ENCODE measurements at places on chromosomes 3 and 15. TPM values are rescaled to one million over a fixed set of nuclear protein-coding genes. Genes with fewer than 3 reads are reported as not detected.

Gene HTR3E
- not detected for total RNA-seq

Gene PDHB
- total RNA-seq, result 89.8 TPM

Gene PYDC2
- total RNA-seq, result not detected

Gene PCOLCE2
- 124 TPM for total RNA-seq

Gene IL17RD
- 4.2 TPM for total RNA-seq

Gene CCK
- not detected for total RNA-seq

Gene KIF7
- total RNA-seq, result 21.9 TPM

Gene APEH
- 70.7 TPM for total RNA-seq

Gene SKOR1
- total RNA-seq, result 0.11 TPM

Gene UPK1B
- 0.43 TPM for total RNA-seq

Gene PEX5L
- 0.13 TPM for total RNA-seq

Gene CLDN11
- total RNA-seq, result 39.6 TPM

Gene TRIM71
- total RNA-seq, result not detected

Gene TMEM207
- total RNA-seq, result not detected

Gene IQCH
- total RNA-seq, result 4.2 TPM

Gene CNTN4
- total RNA-seq, result not detected

Gene NMD3
- total RNA-seq, result 129 TPM

Gene FSIP1
- 6.2 TPM for total RNA-seq

Gene AP3B2
- 1.4 TPM for total RNA-seq

Gene DNASE1L3
- 0.43 TPM for total RNA-seq

Gene HIGD1A
- total RNA-seq, result 128 TPM

Gene ZMYND10
- 4.2 TPM for total RNA-seq

Gene SLC28A2
- not detected for total RNA-seq

Gene TIGIT
- total RNA-seq, result not detected

Gene GOLGA6B
- total RNA-seq, result not detected

Gene GOLGA6L4
- total RNA-seq, result 1.4 TPM

Gene GOLGA6L7
- not detected for total RNA-seq

Gene HAUS2
- total RNA-seq, result 37.2 TPM

Gene SCG5
- total RNA-seq, result 2.1 TPM
